Kidney (tissue), 22 donors: ENCODE measurements at places on chromosomes 1 and 21.
A peak's percentile ranks its signal among the peaks of the same experiment; 100 is the strongest.

GRCh38 chr1:112893288-112894009 lies 62.5 kb downstream of the SLC16A1 start:
- H3K36me3 ChIP-seq, result no peaks in the 10 kb centered on the region
- H3K4me3 ChIP-seq, result no peak overlapping the region
- H3K4me1 ChIP-seq, result no peaks in the 10 kb centered on the region
- no peaks in the 10 kb centered on the region for H3K27me3 ChIP-seq

DNA sequence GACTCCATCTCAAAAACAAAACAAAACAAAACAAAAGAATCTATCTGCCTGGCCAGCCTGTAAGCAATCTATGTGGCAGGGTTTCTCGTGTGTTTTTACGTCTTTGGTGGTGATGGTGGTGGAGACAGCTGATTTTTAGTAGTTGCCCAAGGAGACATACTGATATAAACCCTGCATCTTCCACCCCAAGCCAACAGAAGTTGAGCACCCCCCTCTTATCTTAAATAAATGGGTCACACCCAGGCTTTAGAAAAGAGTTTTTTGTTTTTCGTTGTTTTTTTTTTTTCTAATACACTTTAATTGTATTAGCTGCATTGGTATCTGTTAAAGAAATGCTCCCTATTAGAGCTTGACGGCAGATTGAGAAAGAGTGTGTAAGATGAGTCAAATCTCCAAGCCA lies 134.7 kb downstream of the GLUL start:
- no peaks in the 10 kb centered on the region for H3K36me3 ChIP-seq
- no peak overlapping the region for H3K27ac ChIP-seq
- peaks cover 6% of the 10 kb centered on the region for H3K4me1 ChIP-seq
- H3K4me3 ChIP-seq, result no peak overlapping the region
- no peaks in the 10 kb centered on the region for H3K27me3 ChIP-seq

DNA sequence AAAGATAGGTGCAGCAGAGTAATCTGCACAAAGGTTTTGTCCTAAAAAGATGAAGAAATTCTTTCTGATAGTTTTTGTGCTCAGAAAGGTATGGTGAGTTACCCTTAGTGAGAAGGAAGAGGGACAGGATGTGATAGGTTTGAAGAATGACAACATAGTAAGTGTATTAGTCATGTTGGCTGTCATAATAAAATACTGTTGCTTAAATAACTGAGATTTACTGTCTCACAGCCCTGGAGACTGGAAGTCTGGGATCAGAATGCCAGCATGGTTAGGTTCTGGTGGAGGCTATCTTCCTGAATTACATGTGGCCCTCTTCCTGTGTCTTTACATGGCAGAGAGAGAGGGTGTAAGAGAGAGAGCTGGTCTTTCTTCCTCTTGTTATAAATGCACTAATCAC lies 965.2 kb downstream of the TTLL7 start:
- H3K4me3 ChIP-seq, result no peak overlapping the region
- H3K27me3 ChIP-seq, result no peaks in the 10 kb centered on the region
- no peaks in the 10 kb centered on the region for H3K36me3 ChIP-seq
- no peak for DNase-seq
- no peaks in the 10 kb centered on the region for H3K4me1 ChIP-seq

- no peaks in the 10 kb centered on the region for H3K36me3 ChIP-seq
- H3K4me3 ChIP-seq, result no peak overlapping the region
- H3K4me1 ChIP-seq, result no peaks in the 10 kb centered on the region
- H3K27ac ChIP-seq, result no peak overlapping the region
- no peak for DNase-seq
These were observed 441.4 kb downstream of the RPS6KC1 start for GRCh38 chr1:213492161-213493041.

- H3K4me3 ChIP-seq, result no peak overlapping the region
- DNase-seq, result peak; percentile 78
These were observed 48.1 kb downstream of the AHDC1 start for GRCh38 chr1:27555700-27556424.

DNA sequence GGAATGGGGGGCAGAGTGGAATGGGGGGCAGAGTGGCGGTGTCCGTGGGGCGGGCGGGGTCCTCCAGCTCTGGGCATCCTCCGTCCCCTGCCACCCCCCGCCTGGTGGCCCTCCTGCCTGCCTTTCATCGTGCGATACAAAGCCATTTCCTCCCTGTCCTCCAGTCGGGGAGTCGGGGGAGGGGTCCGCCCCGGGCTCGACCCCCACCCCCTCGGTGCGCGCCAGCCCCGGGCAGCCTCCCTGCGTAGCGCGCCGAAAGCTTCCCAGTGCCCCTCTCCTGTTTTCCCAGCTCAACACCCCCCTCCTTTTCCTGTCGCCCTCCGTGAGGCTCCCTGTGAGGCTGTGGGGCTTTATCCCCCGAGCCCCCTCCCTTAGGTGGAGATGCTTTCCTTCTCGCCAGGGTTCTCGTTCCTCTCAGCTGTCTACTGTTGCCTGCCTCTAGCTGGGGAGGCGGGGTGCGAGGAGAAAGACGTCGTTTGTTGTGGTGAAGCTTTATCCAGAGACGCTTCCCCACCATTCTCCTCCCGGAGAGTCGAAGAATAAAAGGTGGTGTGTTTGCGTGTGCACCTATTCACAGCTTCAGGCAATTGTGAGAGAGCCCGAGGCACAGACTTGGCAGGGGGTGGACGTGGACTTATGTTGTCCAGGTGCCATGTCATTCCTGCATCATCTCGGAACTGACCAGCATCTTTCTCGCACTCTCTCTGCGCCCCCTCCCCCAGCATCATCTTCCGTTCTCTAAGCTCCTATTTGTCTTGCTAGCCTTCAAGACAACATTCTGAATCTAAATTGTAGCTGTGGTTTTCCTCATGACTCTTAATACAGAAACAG lies 848 bp downstream of the DNM3 start:
- no peaks in the 10 kb centered on the region for H3K4me1 ChIP-seq
- peak; percentile 27 for DNase-seq
- peak overlapping the region; percentile 42 for H3K4me3 ChIP-seq
- H3K27ac ChIP-seq, result peak overlapping the region; percentile 32
- H3K36me3 ChIP-seq, result no peaks in the 10 kb centered on the region

GRCh38 chr1:192986110-192986747 lies 72.9 kb downstream of the UCHL5 start:
- H3K36me3 ChIP-seq, result no peaks in the 10 kb centered on the region
- H3K4me3 ChIP-seq, result no peak overlapping the region
- H3K27ac ChIP-seq, result no peak overlapping the region
- H3K27me3 ChIP-seq, result no peaks in the 10 kb centered on the region
